ENCODE measurements at places on chromosomes 4 and X.

GRCh38 chrX:103461156-103461555 is 58.1 kb downstream of the RAB40A start:
- DNase-seq: no peak

DNA sequence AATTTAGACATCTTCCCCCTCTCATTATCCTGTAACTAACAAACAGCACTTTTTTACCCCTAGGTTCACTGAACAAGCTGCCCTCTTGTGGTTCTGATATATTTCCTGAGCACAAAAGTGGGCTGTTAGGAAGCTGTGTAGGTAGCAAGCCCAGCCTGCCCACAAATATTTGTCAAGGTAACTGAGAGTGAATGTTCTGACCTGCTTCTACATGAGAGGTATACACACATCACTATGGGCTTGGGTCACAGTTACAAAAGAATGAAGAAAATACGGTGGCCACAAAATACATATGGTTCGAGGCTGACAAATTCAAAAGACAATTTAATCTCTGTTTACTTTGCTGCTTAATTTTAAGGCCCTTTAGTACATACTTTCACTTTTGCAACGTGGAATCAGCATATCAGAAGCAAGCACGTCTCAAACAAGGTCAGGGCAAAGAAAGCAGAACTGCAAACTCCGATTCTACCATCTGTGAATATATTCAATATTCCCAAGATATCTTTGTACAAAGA is 78.7 kb downstream of the RBM47 start:
- no peak for DNase-seq

DNA sequence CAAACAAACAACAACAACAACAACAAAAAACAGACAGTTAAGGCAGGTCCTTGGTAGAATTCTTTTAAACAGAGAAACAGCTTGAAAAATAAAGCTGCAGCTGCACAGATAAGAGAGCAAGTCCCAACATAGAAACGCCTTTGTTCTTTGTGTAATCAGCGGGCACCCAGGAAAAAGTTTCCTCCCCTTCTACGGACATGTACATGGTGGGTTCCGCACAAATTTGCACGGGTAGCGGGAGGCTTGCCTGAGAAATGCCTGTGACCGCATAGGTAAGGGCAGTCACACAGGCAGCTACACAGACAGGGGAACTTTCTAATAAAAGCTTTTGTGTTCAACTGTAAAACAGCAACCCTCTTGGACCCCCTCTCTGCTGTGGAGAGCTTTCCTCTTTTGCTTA is 25.7 kb upstream of the CT47A1 start:
- no peak for DNase-seq

- no peak for DNase-seq
These were observed 48.8 kb upstream of the PGRMC1 start for GRCh38 chrX:119187298-119187697.

GRCh38 chrX:133661962-133662839 is 246.9 kb upstream of the GPC4 start:
- DNase-seq: no peak

- no peak for DNase-seq
These were observed 850.1 kb downstream of the TRIML1 start for GRCh38 chr4:188989371-188989770.

GRCh38 chrX:22396408-22396807 is 123.7 kb downstream of the CBLL2 start:
- DNase-seq: no peak

- DNase-seq: no peak
These were observed 326.9 kb downstream of the NAF1 start for GRCh38 chr4:162839814-162840213.

DNA sequence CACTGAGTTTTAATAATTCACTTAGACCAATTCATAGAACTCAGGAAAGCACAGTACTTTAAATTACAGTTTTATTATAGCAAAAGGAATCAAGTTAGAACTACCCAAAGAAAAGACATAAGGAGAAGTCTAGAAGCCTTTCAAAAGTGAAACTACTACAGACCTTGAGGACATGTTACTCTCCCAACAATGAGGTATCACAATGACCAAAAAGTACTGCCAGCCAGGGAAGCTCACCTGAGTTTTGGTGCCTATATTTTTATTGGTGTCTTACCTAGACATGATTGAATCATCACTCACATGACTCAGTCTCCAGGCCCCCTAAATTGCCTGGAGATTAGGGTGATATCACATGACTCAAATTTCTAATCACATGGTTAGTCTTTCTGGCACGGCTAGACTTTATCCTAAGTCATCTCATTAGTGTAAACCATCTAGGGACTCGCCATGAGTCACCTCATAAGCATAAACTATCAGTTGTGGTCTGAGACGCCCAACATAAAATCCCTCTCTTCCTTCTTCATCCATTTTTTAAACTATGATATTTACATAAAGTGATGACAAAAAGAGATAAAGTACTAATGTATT is 372.3 kb downstream of the TMA16 start:
- no peak for DNase-seq

- DNase-seq: no peak
These were observed 460.4 kb upstream of the GALNT7 start for GRCh38 chr4:172708184-172708583.

- DNase-seq: no peak
These were observed 6.3 kb downstream of the CPLX1 start for GRCh38 chr4:819401-820229.

GRCh38 chrX:132561483-132561882 is 72.6 kb upstream of the MBNL3 start:
- no peak for DNase-seq

- no peak for DNase-seq
These were observed 106.8 kb downstream of the ARSJ start for GRCh38 chr4:113872426-113873260.

GRCh38 chr4:107129076-107129475 is 93.0 kb upstream of the DKK2 start:
- DNase-seq: no peak

- DNase-seq: no peak
These were observed 24.6 kb upstream of the PDLIM3 start for GRCh38 chr4:185559915-185560281.

DNA sequence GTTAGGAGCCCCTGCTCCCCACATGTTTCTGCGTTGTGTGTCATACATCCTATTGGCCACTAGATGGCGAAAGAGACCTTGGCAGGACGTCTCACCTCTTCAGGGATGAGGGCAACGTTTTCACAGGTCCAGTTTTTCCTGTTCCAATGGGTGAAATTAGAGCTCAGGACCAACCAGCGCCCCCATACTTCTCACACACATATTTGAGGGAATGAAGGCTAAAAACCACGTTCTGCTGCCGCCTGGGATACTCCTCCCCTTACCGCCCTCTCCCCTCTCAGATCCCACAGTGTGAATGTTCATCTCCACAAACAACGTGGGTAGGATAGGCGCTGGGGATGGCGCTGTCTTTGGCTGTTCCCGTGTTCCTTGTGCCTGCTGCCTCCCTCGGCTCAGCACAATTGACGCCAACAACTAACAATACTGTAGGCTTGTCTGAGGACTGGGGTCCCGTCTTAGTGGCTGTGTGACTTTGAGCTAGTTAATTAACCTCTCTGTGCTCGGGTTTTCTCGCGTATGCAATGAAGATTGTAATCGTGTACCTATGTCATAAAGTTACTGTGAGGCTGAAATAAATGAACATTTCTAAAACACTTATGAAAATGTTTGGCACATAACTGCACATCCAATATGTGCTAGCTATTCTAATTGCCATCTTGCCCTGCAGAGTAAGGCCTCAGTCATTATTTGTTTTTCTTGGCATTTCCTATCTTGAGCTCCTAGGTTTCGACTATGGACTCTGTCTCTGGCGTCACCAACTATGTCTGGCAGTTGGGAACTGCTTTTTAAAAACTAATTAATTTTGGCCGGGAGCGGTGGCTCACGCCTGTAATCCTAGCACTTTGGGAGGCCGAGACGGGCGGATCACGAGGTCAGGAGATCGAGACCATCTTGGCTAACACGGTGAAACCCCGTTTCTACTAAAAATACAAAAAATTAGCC is 181.3 kb upstream of the STK26 start:
- DNase-seq: no peak

GRCh38 chrX:40871385-40872082 is 136.2 kb upstream of the MED14 start:
- DNase-seq: no peak

- DNase-seq: no peak
These were observed 198.1 kb downstream of the LRBA start for GRCh38 chr4:150817017-150817416.

- no peak for DNase-seq
These were observed 1.0 kb upstream of the TLR1 start for GRCh38 chr4:38805530-38806145.
